Substantia nigra (tissue), 51 donors: ENCODE measurements at places on chromosomes 13 and 19.

- no peak for DNase-seq
Observed at GRCh38 chr13:20514866-20515265, 10.8 kb downstream of the CRYL1 start.

GRCh38 chr19:8578642-8579265, 1.5 kb upstream of the MYO1F start:
- peak; percentile 59 for DNase-seq

DNA sequence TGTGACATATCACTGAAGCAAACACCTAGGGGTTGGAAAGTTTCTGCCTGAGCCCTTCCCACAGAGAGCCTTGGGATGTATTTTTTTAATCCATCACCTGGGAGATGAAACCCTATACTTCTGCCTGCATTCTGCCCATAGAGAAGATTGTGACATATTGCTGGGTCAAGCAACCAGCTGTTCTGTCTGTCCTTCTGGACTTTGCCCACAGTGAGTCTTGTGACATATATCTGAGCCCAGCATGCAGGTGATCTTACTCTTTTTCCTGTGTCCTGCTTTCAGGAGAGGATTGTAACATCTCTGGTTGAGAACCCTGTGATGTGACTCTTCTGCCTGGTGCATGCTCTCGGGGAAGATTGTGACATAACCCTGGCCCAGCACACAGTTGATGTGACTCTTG, 24.9 kb upstream of the ZNF681 start:
- no peak for DNase-seq

DNA sequence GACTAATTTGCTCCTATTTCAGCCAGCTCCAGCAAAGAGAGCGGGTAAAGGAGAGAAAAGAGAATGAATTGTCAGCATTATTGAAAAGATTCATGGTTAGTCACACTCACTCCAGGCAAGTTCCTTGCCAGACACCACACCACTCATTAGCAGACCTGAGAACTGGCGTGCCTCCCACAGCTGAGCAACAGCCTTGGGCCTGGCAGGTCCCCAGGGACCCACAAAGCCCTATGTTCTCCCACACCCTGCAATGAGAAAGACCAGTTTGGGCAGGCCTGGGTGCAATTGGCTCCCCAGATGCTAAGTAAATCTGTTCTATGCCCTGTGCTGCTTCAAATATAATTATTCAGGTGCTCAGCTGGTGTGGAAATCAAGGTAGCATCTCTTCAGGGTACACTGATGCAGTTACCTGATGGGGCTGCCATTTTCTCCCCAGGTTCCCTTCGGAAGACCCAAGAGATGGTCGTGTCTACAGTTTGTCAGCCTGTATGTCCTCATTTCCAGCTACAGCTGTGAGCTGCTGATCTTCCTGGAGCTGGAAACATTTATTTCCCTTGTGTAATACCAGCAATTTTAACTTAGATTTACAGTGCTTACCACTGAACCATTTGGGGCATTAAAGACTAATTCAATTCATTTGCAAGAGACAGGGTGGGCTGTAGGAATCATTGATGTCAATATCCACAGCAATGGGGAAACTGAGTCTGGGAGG, 405.0 kb downstream of the COG6 start:
- DNase-seq: no peak

- no peak for DNase-seq
Observed at GRCh38 chr19:11102944-11103343, 13.7 kb downstream of the LDLR start.

DNA sequence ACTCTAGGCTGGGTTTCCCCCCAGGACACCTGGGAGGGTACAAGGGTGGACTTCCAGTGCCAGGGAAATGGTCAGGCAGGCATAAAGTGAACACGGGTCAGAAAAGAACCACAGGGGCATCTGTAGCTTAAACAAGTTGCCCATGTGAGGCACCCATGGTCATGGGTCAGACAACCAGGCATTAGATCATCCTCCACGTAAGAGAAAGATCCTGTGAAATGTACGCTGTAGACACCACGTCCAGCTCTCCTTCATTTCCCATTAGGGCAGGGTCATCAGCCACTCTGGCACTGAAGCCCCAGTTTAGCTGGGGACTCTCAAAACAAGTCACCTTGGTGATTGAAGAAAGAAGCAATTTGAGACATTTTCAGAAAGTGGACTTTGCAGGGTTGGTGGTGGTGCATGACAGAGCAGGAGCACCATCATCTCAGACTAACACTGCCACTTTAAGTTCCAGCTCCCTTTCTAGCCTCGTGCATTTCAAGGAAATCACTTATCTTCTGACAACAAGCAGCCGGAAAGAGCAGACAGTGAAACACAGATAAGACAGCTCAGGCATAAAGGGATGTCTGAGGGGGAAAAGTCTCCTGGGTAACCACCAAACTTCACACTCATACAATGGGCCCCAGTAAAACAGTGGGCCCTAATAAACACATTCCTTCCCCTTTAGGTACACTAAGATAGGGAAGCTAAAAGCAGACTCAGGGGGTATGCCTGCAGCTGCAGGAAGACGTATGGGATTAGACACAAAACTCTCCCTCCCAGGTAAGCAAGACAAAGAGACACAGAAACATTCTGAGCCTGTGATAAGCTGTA, 16.1 kb upstream of the SIGLEC6 start:
- DNase-seq: no peak

DNA sequence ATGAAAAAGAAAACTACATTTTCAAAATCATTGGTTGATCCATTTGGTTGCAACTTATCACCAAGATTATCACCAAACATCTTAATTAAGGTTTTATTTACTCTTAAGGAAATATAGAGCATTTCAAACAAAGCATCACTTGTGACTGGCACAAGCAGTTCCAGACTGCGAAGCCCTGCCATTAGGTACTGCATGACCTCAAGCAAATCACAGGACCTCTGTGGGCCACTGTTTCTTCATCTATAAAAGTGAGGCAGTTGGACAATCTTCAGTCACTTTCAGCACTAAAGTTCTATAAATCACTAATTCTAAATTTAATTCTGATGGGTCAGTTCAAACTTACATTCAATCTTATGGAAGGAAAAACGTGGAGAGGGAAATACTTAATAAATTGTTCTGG, 2.0 kb downstream of the ELF1 start:
- DNase-seq: no peak

- DNase-seq: no peak
Observed at GRCh38 chr19:676339-677105, at the start of gene FSTL3. FSTL3 (plus strand) TSS chr19:676392; CDS start chr19:676424, 32 bp downstream.
